AG04449 (cell line): ENCODE measurements at places on chromosomes 2 and 18.
A peak's percentile ranks its signal among the peaks of the same experiment; 100 is the strongest.

DNA sequence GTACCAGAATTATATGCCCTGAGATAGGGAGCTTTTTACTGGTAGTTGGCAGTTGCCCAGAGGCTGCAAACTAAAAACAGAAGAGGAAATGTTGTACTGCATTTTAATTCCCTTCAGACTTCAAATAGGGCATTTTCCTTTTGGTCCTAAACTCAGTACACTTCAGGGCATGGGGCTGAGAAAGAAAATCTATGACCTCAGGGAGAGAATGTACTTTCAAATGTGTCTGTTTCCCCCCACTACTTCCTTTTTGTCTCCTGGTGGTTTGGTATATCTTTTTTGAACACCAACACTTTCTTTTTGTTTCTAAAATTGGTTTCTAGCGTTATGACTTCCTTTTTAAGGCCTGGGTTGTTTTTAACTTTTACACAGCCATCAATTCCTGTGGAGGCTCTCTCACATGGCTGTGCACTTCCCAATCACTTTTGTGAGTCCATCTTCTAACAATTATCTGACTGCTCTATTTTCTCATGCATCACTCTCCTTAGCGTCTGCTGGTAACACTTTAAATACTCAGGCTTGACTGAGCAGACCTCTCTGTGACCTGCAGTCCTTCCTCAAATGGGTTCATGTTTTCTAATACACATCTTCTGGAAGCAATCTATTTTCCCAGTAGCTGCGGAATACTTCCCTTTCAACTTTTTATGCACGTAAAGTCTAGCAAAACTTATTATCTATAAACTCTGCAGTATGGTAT lies 596.0 kb downstream of the LRP1B start:
- no peak for DNase-seq

DNA sequence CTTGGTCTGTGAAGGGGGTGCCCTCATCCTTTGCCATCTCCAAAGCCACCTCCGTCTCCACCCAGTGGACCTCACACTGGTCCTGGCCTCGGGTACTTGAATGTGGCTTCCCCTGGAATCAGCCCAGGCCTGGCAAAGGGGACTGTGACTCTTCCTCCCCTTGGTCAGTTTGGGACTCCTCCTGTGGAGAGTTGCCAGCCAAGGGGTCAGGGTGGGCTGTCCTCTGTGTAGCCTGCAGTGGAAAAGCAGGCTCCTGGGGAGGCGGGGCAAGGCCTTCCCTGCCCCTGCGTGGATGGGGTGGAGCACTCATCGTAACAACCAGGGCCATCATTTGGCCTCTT lies 59.8 kb downstream of the INHBB start:
- DNase-seq = no peak

GRCh38 chr2:85852937-85853498 lies 35.8 kb downstream of the ST3GAL5 start:
- no peak for DNase-seq

- no peak for DNase-seq
Measured at GRCh38 chr18:75198036-75198435, 10.9 kb downstream of the PTGR3 start.

GRCh38 chr2:168194784-168195522 lies 52.4 kb downstream of the STK39 start:
- no peak for DNase-seq

GRCh38 chr18:74914052-74914591 lies 294.8 kb downstream of the PTGR3 start:
- DNase-seq = no peak

GRCh38 chr18:8616028-8616401 lies 6.8 kb downstream of the RAB12 start:
- DNase-seq = no peak

- no peak for DNase-seq
Measured at GRCh38 chr2:47561371-47561770, 158.4 kb downstream of the MSH2 start.

DNA sequence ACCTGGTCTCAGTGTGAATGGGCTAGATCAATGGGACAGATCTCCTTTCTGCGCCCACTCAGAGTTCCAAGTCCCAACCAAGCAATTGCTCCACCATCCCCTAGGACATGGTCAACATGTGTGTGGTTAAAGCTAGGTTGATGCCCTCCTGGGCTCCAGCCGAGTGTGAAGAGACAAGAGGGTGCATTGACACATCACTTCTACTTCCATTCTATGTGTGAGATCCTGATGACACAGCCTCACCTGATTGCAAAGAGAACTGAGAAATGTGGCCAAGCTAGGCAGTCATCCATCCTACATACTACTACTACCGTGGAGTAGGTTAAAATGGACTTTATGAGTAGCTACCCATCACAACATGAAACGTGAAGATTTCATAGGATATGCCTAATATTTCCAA lies 106.8 kb downstream of the NCKAP5 start:
- no peak for DNase-seq

- no peak for DNase-seq
Measured at GRCh38 chr18:4157352-4157751, 297.8 kb downstream of the DLGAP1 start.

DNA sequence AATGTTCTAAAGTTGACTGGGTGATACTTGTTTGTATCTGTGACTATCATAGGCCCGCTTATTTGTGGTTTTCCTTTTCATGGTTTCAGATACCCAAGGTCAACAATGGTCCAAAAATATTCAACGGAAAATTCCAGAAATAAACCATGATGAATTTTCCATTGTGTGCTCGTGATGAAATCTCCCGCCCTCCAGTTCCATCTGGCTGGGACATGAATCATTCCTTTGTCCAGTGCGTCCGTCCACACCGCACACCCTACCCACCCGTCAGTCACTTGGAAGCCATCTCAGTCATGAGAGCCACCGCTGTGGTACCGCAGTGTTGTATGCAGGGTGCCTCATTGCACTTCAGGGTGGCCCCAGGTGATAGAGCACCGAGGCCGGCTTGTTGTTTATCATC lies 268.2 kb upstream of the PXDN start:
- DNase-seq = no peak

DNA sequence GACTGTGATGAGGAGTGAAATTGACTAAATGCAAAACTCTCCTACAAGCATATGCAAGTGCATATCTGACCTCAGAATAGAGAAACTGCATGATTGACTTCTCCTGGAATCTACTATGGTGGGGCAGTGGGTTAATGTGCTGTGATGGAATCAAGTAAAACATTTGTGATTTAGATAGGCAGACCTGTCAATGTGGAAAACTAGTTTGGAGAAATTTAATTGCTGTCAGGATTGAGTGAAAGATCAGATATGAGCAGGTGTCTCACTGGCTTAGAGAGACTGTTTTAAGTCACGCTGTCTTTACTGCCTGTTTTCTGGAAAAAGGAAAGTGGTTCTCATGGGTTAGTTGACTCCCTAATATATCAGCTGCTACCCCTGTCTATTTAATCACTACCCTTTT lies 881.0 kb upstream of the CNTNAP5 start:
- no peak for DNase-seq

GRCh38 chr18:7954238-7954637 lies 387.1 kb downstream of the PTPRM start:
- DNase-seq = no peak

DNA sequence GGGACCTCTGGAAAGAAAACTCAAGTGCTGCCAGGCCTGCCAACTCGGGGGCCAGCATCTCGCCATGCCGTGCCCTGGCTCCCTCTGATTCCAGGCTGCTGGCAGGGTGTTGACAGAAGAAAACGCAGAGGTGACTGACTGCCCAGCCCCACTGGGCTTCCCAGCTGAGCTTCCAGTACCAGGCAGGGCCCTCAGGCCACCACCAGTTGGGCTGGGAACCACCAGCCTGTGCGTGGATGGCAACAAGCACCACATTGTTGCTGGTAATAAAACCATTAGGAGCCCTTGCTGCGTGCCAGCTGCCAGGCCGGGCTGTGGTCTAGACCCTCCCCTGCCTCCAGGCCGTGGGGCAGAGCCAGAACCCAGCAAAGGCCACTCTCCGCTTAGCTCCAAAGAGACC lies 9.2 kb downstream of the DNMT3A start:
- no peak for DNase-seq

- no peak for DNase-seq
Measured at GRCh38 chr18:6509832-6510231, 95.1 kb upstream of the L3MBTL4 start.

GRCh38 chr18:26863921-26864497 lies 1.5 kb downstream of the AQP4 start:
- DNase-seq = no peak

- no peak for DNase-seq
Measured at GRCh38 chr2:34912084-34912483, 1313.0 kb upstream of the FAM98A start.

- DNase-seq = no peak
Measured at GRCh38 chr18:48138660-48139430, 208.4 kb upstream of the SMAD2 start.

DNA sequence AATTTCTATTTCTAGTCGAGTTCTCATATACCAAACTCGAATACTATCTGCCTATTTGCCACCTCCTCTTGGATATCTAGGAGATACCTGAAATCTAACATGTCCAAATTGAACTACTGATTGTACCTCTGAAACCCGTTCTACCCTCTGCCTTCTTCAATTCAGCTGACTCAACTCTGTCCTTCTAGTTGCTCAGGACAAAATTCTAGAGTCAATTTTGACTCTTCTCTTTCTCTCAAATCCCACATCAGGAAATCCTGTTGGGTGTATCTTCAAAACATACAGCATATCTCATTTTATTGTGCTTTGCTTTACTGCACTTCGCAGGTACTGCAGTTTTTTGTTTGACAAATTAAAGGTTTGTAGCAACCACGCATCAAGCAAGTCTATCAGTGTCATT lies 137.8 kb downstream of the ZAP70 start:
- no peak for DNase-seq

- DNase-seq = no peak
Measured at GRCh38 chr2:217903859-217904613, 98.8 kb downstream of the TNS1 start.

GRCh38 chr2:86368161-86368824 lies 30.9 kb upstream of the REEP1 start:
- DNase-seq = no peak

DNA sequence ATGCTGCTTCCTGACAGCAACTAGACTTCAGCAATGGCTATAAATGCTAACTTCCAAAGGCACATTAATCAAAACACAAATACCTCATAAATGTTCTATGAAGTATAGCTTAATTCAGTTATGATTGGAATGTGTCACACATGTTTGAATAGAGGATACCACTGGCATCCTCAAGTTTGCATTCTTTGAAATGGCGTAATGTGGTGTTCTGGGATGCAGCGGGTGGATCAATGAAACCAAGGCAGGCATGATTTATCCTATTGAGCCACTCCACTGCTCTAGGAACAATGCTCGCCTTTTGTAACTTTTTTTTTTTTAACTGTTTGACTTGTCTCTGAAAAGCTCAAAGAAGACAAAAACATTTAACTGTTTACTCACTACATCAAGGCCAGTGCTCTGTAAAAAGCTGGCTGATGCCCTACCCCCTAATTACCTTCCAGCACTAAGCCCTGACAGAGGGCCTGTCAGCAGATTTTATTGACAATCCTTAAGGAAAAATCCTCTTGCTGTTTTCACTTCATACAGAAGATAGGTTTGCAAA lies 278.8 kb upstream of the SESTD1 start:
- peak; percentile 29 for DNase-seq

DNA sequence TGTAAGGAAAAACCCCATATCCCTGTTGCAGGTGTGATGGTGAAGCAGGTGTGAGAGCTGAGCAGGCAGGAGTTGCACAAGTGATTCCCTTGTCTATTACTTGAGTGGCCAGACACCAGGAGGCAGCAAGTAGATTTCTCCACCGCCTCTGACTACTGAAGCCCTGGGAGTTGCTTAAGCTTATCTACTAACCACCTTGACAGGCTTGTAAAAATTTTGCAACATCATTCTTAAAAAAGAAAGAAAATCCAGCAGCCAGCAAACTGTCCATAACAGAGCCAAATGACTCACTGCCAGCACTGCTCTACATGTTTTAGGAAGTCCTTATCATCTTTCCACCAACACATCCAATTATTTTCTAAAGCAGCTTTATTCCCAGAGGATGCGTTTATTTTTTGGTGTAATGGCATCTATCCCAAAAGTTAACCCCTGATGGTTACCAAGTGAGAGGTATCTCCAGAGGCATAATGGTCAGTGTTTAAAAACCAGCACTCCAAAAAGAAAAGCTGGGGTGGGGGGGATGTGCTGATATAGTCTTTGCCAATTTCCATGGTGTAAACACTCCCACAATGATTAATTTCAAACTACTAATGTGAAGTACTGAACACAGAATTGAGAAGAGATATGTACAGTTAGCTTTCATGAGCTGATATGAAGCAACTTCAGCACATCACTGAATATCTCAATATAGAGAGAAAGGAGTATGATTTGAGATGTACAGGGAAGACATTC lies 16.3 kb upstream of the GPR39 start:
- DNase-seq = no peak

GRCh38 chr2:119638246-119638645 lies 40.8 kb upstream of the TMEM177 start:
- no peak for DNase-seq

- no peak for DNase-seq
Measured at GRCh38 chr18:48837676-48838075, 113.1 kb downstream of the SMAD7 start.

DNA sequence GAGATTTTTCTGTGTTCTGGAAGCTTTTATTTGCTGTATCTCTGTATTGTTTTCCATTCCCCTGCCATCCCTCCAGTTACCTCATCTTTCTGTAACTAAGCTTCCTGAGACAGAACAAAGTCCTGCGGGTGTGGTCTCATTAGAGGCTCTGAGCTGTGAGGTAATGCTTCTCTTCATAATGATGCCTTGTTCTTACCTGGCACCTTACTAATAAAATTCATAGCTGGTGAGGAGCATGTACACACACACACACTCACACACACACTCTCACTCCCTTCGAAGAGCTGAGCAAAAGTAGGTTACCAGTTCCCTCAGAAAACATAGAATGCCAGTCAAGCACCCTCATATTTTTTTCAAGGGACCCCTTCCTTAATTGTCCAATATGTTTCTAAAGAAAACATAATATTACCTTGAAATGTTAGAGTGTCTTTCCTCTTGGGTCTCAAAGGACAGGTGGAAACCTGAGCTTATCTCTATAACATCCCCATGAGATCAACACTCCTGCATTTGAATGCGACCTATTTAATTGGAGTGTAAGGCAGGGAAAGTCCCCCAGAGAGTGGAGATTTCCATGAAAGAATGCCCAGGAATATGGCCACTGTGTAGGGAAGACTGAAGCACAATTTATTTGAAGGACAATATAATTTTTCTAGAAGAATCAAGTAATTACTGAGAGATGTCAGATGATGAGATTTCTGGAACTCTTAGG lies 161.6 kb upstream of the NCK2 start:
- no peak for DNase-seq
